ENCODE measurements at places on chromosomes 1 and 21.

DNA sequence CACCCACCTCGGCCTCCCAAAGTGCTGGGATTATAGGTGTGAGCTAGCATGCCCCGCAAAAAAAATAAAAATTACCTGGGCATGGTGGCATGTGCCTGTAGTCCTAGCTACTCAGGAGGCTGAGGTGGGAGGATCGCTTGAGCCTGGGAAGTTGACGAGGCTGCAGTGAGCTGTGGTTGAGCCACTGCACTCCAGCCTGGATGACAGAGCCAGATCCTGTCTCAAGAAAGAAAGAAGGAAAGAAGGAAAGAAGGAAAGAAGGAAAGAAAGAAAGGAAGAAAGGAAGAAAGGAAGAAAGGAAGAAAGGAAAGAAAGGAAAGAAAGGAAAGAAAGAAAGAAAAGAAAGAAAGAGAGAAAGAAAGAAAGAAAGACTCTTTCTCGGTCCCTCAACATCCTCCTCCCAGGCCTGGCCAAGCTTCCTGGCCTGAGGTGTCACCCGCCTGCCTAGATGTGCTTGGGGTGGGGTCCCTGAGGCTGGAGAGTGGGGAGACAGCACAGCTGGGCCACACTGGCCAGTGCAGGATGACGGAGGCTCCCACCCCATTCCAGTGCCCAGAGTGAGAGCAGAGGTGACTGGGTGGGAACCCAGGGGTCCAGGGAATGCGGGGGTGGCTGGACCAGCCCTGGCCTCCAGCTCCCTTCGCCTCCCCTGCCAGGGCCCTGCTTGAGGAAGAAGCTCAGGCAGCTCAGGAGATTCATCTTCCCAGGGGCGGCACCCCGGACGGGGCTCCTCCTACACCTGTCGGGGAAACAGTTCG is 10.2 kb upstream of the GNB1 start:
- H3K4me3 ChIP-seq = no peak overlapping the region
- no peaks in the 10 kb centered on the region for H3K27me3 ChIP-seq
- H3K4me1 ChIP-seq = no peaks in the 10 kb centered on the region
- no peak for DNase-seq

DNA sequence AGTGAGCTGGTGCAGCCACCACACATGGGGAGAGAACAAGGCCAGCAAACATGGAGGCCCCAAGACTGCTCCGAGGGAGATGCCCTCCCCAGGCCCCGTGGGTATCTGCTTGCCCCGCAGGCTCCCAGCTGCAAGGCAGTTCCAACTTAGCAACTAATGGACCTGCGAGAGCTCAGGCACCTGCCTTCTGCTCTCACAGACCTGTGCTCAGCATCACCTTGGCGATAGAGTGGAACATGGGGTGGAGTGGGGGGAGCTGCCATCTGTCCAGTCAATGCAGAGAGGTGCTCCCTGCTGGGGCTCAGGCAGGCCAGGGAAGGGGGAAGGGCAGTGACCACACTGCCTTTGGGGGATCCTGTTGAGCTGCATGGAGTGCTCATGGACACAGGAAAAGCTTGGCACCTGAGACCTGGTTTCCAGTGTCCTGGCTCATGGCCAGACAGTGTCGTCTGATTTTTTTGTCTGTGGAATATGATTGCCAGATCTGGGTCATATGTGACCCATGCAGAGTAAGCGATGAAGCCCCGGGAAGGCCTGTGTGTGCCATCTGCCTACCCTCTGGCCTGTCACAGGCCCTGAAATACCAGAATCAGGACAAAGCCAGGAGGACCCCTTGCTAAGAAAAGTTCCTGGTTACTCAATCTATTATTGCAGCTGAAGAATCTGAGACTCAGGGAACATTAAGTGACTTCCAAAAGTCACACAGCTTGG is 39.9 kb upstream of the TENT5C start:
- no peak overlapping the region for H3K27ac ChIP-seq
- no peaks in the 10 kb centered on the region for H3K36me3 ChIP-seq
- no peak for DNase-seq
- H3K27me3 ChIP-seq = no peaks in the 10 kb centered on the region
- H3K4me1 ChIP-seq = peaks cover 23% of the 10 kb centered on the region
- no peak overlapping the region for H3K4me3 ChIP-seq

- H3K4me3 ChIP-seq = no peak overlapping the region
- peaks cover 10% of the 10 kb centered on the region for H3K4me1 ChIP-seq
- H3K36me3 ChIP-seq = no peaks in the 10 kb centered on the region
- DNase-seq = no peak
- no peak overlapping the region for H3K27ac ChIP-seq
- no peaks in the 10 kb centered on the region for H3K27me3 ChIP-seq
Measured at GRCh38 chr1:211518330-211519289, 26.6 kb upstream of the RD3 start.

DNA sequence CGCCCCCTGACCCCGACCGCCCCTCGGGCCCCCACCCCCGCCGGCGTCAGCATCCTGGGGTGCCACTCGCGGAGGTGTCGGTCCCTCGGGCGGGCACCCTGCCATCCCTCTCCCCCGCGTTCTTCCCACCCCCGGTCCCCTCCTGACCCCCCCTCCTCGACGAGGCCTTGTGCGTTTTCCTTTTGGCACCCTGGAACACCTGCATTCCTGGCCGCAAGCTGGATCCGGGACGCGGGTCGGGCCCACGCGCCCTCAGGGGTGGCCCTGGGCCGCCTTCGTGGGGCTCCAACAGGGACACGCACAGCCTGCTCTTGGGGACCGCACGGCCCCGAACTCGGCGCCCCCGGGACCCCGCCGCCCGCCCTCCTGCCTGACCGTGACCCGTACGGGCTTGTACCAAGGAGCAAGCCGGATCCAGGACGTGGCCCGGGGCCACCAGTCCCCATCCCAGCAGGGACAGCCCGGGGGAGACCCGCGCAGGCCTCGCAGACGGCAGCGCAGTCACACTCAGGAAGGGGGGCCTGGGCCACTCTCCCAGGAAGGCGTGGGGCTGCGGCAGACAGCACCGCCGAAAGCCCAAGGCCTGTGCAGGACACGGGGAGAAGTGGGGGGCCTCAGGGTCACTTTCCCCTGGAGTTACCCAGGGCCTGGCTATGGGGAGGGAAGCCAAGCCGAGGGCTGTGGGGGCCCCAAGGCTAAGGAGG is 579 bp upstream of the SLC19A1 start:
- H3K27ac ChIP-seq = no peak overlapping the region
- H3K4me3 ChIP-seq = peak overlapping the region; percentile 89
- no peak for DNase-seq
- peaks cover 15% of the 10 kb centered on the region for H3K4me1 ChIP-seq
- no peaks in the 10 kb centered on the region for H3K36me3 ChIP-seq

DNA sequence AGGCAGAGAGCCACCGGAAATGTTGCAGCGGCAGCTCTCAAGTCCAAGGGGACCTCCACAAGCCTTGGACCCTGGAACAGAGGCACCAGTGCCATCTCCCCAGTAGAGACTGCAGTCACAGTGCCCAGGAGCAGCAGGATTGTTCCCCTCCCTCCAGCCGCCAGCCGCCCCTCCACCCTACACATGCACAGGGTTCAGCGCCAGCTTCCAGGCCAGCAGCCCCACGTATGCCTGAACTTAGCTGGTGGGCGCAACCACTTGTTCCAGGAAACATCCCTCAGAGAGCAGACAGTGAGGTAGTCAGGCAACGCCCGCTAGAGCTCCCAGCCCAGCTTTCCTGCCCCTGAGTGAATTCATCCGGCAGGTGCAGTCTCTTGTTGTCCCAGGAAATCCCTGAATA is 1098.1 kb upstream of the NCAM2 start:
- DNase-seq = no peak
- no peaks in the 10 kb centered on the region for H3K27me3 ChIP-seq
- no peaks in the 10 kb centered on the region for H3K36me3 ChIP-seq
- H3K27ac ChIP-seq = no peak overlapping the region
- no peak overlapping the region for H3K4me3 ChIP-seq

Measured in thoracic aorta (tissue), 2 donors.